A549 treated with Mapracorat at 1 μM for 4 hours (cell line): ENCODE measurements at places on chromosomes 11 and 22. TPM values are rescaled to one million over a fixed set of nuclear protein-coding genes. Genes with fewer than 3 reads are reported as not detected.

Gene CPT1B
- total RNA-seq = 9.6 to 15.8 TPM (median 12.3 TPM) in 5 replicates

Gene CDC42BPG
- 0.93 to 2.0 TPM (median 1.5 TPM) in 5 replicates for total RNA-seq

Gene TSGA10IP
- not detected in 5 replicates for total RNA-seq

Gene FBXO3
- total RNA-seq = 19.2 to 28.1 TPM (median 26.1 TPM) in 5 replicates

Gene NNMT
- 311 to 397 TPM (median 365 TPM) in 5 replicates for total RNA-seq

Gene BRSK2
- total RNA-seq = 4.5 to 7.8 TPM (median 6.3 TPM) in 5 replicates

Gene TUBA8
- total RNA-seq = 0.26 to 1.2 TPM (median 0.85 TPM) in 5 replicates

Gene SLC22A12
- total RNA-seq = not detected in 5 replicates

Gene DUSP8
- 1.4 to 2.2 TPM (median 1.8 TPM) in 5 replicates for total RNA-seq

Gene GAL3ST3
- not detected in 5 replicates for total RNA-seq

Gene OR8A1
- not detected in 5 replicates for total RNA-seq

Gene APLNR
- total RNA-seq = 0.05 to 0.07 TPM in 2 of 5 replicates, not detected in the others

Gene KDM4D
- 0.30 to 0.51 TPM (median 0.42 TPM) in 5 replicates for total RNA-seq

Gene STK33
- total RNA-seq = 3.9 to 5.8 TPM (median 4.2 TPM) in 5 replicates

Gene CHRM1
- total RNA-seq = 0.06 to 0.21 TPM (median 0.10 TPM) in 5 replicates

Gene OMP
- not detected in 5 replicates for total RNA-seq

Gene MMP7
- total RNA-seq = 21.9 to 32.0 TPM (median 23.4 TPM) in 5 replicates

Gene MMP26
- not detected in 5 replicates for total RNA-seq

Gene FGF4
- not detected in 5 replicates for total RNA-seq

Gene OR56B4
- total RNA-seq = not detected in 5 replicates

Gene RASGRP2
- total RNA-seq = 1.2 to 1.9 TPM (median 1.4 TPM) in 5 replicates

Gene CD6
- 0.08 to 0.18 TPM (median 0.15 TPM) in 4 of 5 replicates, not detected in the other for total RNA-seq

Gene BCO2
- 0.25 to 1.5 TPM (median 1.1 TPM) in 5 replicates for total RNA-seq

Gene CLCF1
- 33.6 to 42.2 TPM (median 40.3 TPM) in 5 replicates for total RNA-seq

Gene ELMOD1
- 0.17 to 0.39 TPM (median 0.36 TPM) in 5 replicates for total RNA-seq

Gene ZFP91
- 33.2 to 39.9 TPM (median 37.7 TPM) in 5 replicates for total RNA-seq

Gene NPAS4
- total RNA-seq = not detected in 5 replicates

Gene OR5A1
- total RNA-seq = not detected in 5 replicates

Gene OR51B4
- not detected in 5 replicates for total RNA-seq

Gene OR4X2
- not detected in 5 replicates for total RNA-seq

Gene CYB5R2
- 4.3 to 5.5 TPM (median 4.9 TPM) in 5 replicates for total RNA-seq

Gene CDC42EP1
- 24.8 to 35.0 TPM (median 31.0 TPM) in 5 replicates for total RNA-seq

Gene WNT11
- total RNA-seq = 1.0 to 1.9 TPM (median 1.7 TPM) in 5 replicates

Gene MS4A3
- not detected in 5 replicates for total RNA-seq

Gene CCDC116
- 0.06 to 0.13 TPM (median 0.06 TPM) in 3 of 5 replicates, not detected in the others for total RNA-seq

Gene BTBD18
- total RNA-seq = not detected in 5 replicates

Gene TMA7B
- total RNA-seq = not detected in 5 replicates

Gene LRP5
- 30.9 to 54.0 TPM (median 49.6 TPM) in 5 replicates for total RNA-seq

Gene DYNC2H1
- 5.3 to 6.7 TPM (median 6.2 TPM) in 5 replicates for total RNA-seq

Gene PTPRCAP
- total RNA-seq = 0.24 to 0.72 TPM (median 0.29 TPM) in 4 of 5 replicates, not detected in the other

Gene SPTBN2
- total RNA-seq = 8.7 to 10.7 TPM (median 9.7 TPM) in 5 replicates
